ENCODE measurements at places on chromosomes 7 and 10. TPM values are rescaled to one million over a fixed set of nuclear protein-coding genes. Genes with fewer than 3 reads are reported as not detected.

The ANXA8 gene
- 0.52 TPM for total RNA-seq

The CTTNBP2 gene
- 16.3 TPM for total RNA-seq

The GSTO2 gene
- total RNA-seq: 1.7 TPM

The FEZF1 gene
- not detected for total RNA-seq

The GSDME gene
- total RNA-seq: 49.2 TPM

The LDB3 gene
- total RNA-seq: 0.09 TPM

The PTF1A gene
- total RNA-seq: not detected

The BTBD16 gene
- not detected for total RNA-seq

The PDCD4 gene
- 168 TPM for total RNA-seq

The GPC2 gene
- 1.5 TPM for total RNA-seq

The HOGA1 gene
- 0.34 TPM for total RNA-seq

The PNLIPRP1 gene
- not detected for total RNA-seq

The CNTNAP2 gene
- total RNA-seq: not detected

The NPSR1 gene
- not detected for total RNA-seq

The SFMBT2 gene
- 0.17 TPM for total RNA-seq

The CNNM1 gene
- total RNA-seq: under 0.01 TPM

The ARMH3 gene
- total RNA-seq: 9.3 TPM

The TMEM196 gene
- not detected for total RNA-seq

The SPDYE16 gene
- total RNA-seq: under 0.01 TPM

The HILPDA gene
- total RNA-seq: 10.1 TPM

The RNF133 gene
- 0.16 TPM for total RNA-seq
